ENCODE measurements at places on chromosomes 13 and 19.
A peak's percentile ranks its signal among the peaks of the same experiment; 100 is the strongest.

DNA sequence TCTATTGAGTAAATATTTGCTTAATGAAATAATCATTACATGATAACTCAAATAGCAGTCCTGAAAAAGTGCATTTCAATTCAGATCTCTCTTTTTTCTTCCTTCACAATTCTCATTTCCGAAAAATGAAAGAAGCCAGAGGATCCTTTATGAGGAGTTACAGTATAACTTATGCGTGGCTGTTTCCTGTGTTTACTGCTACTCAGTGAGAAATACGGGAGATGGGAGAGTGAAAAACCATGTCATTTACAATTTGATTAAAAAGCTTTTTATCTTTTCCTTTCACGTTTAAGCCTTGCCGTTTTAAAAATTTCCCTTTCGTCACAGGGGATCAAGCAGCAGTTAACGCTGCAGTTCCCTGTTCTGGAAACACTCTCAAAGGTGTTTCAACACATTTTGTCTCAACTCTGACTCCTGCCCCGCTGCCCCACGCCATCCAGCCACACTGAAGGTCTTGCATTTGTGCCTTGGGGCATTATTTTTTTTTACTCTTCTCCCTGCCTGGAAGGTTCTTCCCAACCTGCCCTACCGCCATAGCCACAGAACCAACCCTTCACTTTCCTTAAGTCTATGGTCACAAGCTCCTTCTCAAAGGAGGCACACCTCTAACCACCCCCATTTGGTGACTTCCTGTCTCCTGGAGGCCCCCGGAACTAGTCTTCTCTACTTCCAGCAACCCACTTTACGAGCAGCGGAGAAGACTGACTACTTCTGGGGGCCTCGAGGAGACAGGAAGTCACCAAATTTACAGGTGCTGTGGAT lies 17.0 kb downstream of the KL start:
- no peak for DNase-seq

DNA sequence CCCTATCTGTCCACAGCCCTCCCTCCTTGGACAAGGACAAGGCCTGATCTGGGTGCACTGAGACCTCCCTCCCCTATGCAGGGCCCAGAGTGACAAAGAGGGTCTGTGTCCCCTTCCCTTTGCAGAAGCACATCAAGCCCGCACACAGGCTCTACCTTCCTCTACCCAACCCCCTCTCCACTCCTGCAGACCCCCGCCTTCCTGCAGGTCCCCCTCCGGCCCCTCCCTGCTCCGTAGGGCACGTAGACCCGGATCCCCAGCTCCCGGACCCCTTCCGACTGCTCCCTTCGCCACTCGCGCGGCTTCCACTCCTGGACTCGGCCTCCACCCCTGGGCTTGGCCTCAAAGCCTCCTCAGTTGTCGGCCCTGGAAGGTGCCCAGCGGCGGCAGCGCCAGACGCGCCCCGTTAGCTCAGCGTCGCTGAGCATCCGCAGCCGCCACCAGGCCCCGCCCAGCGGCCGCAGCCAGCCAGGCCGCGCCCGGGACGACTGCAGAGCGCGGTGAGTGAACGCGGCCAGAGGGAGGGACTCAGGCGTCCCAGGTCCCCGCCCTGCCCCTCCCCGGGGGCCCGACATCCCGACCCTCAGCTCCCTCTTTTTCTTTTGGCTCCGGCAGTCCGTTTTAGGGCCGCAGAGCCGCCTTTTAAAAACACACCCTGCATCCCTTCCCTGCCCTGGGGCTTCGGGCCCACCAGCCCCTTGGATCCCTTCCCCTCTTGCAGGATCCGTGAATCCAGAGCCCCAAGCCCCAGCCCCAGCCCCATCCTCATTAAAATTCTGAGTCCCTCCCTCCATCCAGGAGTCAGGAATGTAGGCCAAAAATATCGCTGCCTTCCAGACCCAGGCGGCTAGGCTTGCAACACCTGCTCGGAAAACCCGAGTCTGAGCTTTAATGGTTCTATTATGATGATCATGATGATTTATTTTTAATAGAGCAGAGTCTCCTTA lies 1.5 kb upstream of the MYADM start:
- peak; percentile 74 for DNase-seq

- DNase-seq, result peak; percentile 60
Measured at GRCh38 chr19:35468637-35469036, 20.6 kb downstream of the FFAR2 start.

GRCh38 chr13:93900731-93901130 lies 578.8 kb downstream of the DCT start:
- DNase-seq, result no peak

GRCh38 chr19:31223740-31224534 lies 125.3 kb downstream of the TSHZ3 start:
- DNase-seq, result no peak

GRCh38 chr13:25114220-25114619 lies 18.3 kb downstream of the PABPC3 start:
- DNase-seq, result peak; percentile 88

- no peak for DNase-seq
Measured at GRCh38 chr13:46926916-46927590, 30.2 kb upstream of the HTR2A start.

DNA sequence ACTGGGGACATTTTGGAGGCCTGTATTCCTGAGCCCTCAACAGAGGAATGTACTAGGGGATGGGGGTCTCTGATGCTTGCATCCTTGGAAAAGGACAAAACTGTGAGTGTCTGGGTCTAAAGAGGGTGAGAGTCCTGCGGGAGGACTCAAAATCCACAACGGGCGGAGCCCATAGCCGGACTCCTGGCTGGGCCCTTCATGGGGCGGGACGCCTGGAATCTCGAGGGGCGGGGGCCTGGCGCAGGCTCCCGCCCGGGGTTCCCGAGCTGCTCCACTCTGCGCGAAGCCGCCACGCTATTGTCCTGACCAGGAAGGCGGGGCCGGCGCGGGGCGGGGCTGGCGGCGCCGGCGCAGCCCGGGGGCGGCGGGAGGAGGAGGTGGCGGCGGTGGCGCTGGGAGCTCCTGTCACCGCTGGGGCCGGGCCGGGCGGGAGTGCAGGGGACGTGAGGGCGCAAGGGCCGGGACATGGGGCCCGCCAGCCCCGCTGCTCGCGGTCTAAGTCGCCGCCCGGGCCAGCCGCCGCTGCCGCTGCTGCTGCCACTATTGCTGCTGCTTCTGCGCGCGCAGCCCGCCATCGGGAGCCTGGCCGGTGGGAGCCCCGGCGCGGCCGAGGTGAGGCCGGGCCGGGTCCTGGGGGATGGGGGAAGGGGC lies at the start of gene APLP1:
Gene APLP1 (plus strand): TSS at position 403 of the 651 bp plus-strand sequence. CDS start 63 bp downstream, at position 466.
- peak; percentile 69 for DNase-seq

Measured in WTC11 (cell line).